H9 (cell line): ENCODE measurements at places on chromosomes 1 and 21.

GRCh38 chr1:237040823-237041222, 1.2 kb upstream of the RYR2 start:
- DNase-seq: no peak

- DNase-seq: no peak
These were observed 4.9 kb upstream of the C1orf185 start for GRCh38 chr1:51097171-51097570.

DNA sequence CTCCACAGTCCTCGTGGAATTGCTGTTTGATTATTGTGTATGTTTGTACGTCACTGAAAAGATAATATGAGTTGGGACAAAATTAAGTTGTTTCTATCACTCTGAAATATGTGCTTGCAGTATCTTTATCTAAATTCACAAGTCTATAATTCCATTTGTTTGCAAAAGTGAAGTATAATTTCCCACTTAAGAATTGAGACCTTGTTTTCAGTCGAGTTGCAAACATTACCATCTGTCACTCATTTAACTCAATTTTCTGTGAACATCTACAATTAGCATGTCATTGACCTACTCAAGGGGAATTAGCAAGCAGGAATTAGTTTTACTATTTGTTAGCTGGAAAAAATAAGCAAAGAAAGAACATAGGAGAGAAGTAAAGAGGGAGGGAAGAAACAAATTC, 195.8 kb downstream of the TPR start:
- no peak for DNase-seq

GRCh38 chr1:35285771-35286606, 17.5 kb downstream of the ZMYM4 start:
- DNase-seq: no peak

- no peak for DNase-seq
These were observed 11.1 kb upstream of the CD48 start for GRCh38 chr1:160722726-160723125.

- no peak for DNase-seq
These were observed 79.6 kb downstream of the NEGR1 start for GRCh38 chr1:72202761-72203160.

DNA sequence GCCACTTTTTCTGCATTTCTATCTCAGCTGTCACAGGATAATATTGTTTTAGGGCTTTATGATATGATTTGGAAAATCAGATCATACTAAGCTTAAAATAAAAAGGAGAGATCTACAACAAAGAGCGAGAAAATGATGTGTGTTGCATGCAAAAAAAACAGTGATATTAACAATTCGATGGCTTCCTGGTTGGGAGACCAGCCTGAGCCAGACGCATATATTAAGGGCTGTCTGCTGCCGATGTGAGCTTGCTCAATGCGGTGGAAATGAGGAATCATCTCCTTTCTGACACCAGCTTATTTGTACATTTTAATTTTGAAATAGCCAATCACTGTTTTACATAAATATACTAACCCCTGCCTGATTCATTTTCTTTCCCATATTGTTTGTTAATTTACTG, 862.6 kb downstream of the USP25 start:
- DNase-seq: no peak

DNA sequence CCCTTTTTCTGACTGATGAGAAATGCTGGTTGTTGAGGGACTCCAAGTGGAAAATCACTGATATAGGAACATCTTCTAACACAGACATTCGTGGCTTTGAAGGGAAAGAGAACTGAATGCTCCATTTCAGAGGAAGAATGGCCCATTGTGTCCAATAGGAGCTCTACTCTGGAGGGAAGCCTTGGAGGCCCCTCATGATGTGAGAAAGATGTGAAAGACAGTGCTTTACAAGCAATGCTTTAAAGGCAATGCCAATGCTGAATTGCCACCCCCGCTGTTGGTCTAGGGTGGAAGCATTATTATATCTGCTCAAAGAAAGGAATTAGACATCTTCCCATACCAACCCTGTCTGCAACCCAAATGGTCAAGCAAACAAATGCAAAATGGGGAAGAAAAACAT, 13.7 kb downstream of the NMNAT2 start:
- no peak for DNase-seq

GRCh38 chr1:179917601-179918429, 35.7 kb downstream of the TOR1AIP1 start:
- no peak for DNase-seq

GRCh38 chr1:184685116-184685515, 69.5 kb downstream of the EDEM3 start:
- DNase-seq: no peak

DNA sequence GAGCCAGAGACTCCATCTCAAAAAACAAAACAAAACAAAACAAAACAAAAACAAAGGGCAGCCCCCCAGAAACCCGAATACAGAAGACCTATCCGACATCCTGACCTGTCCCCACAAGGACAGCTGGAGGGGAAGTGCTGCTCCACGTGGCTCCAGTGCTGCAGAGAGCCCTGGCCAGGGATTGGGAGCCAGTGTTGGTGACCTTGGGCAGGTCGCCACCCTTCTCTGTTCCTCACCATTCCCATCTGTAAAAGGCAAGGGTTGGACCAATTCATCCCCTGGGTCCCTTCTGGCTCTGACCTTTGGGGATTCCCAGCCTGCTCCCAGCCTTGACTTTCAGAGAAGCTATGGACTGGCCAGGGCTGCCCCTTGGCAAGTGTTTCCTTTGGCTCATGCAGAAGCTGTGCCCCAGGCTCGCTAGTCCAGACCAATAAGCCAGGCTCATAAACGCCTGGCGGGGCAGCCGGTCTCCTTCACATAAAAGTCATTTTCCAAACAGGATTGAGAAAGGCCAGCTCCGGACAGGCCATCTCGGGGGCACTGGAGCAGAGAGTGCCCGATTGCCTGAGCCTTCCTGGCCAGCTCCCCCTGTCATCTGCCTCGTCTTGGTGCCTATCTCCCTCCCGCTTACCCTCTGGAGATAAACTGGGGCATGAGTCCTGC, 20.0 kb upstream of the PADI1 start:
- DNase-seq: no peak

DNA sequence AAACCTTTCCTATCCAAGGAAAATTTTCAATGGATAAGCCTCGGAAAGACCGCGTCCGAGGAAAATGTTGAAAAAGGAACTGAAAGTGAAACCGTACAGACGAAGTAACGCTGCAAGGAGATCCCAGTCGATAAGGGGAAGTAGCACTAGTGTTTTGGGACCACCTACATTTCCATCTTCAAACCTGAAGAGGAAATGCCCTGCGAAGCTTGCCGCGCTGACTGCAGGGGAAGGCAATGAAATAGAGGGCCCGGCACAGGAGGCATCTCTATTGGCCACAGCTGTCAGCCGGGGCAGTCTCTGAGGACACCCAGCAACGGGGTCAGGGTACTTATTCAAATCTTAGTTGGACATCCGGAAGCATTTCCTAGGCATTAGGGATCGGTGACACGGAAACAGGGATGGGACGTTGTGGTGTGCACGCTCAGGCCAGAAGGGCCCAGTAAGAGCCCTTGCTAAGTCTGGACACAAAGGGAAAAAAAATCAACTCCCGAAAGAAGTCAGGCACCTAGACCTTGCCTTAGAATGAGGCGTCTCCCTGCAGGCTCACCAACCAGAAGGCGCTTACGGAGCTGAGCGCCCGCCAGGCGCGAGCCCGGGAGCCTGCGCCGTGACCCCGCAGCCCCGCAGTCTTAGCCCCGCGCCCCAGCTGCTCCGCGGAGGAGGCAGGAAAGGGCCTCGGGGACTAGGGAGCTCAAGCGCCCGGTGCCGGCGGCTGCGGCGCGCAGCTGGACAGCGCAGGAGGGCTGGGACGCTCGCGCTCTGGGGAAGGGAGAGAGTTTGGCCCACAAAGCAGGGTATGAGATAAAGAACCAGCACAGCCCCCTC, 655 bp downstream of the USF1 start:
- peak; percentile 72 for DNase-seq

GRCh38 chr1:184101141-184101540, 49.6 kb downstream of the TSEN15 start:
- DNase-seq: no peak
